Stimulated activated CD4-positive, alpha-beta T cell treated with anti-CD3 and anti-CD28 coated beads, TNF-alpha, amount 100 ng/mL, for 1 hour (primary cell): ENCODE measurements at places on chromosomes 2 and 18.

- DNase-seq = no peak
Measured at GRCh38 chr2:168700615-168701245, 101.7 kb upstream of the NOSTRIN start.

GRCh38 chr2:41933046-41933420 lies 114.8 kb upstream of the PKDCC start:
- no peak for DNase-seq

- DNase-seq = no peak
Measured at GRCh38 chr18:62453864-62454263, 69.0 kb upstream of the ZCCHC2 start.

- no peak for DNase-seq
Measured at GRCh38 chr2:48938231-48938630, 182.7 kb upstream of the LHCGR start.

DNA sequence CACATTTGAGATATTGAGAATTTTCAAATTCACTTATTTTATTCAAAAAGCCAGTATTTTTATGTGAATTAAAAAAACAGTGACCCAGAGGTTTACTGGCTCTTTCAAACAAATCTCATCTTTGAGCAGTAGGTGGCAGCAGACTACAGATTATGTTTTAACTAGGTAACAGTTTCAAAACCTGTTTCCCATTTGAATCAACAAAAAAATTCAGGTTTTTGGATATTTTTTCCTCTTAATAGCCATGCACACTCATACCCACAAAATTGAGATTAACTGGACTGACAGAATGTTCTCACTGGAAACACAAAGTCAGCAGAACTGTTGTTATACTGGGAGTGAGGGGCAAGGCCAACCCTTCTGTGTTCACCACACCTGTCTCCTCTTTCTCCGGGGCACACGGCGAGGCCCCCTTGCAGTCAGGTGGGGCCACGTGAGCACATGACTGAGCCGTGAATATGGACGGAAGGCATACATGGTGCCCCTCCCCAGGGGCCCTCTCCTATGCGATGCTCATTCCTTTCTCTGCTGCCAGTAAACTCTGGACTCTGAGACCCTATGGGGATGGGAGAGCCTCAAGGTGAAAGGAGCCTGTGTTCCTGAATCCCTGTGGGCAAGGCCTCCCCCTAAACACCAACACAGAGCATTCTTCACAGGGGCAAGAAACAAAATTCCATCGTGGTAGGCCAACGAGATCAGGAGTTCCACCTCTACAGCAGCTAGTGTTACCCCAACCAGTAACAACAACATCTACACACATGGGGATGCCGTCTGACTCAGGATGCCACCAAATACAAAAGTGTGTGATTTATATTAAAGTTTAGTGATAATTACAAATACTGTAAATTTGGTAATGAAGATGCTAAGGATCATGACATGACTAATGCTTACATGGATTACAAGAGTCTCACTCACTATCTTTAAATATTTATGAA lies 80.4 kb downstream of the LPIN2 start:
- no peak for DNase-seq

GRCh38 chr2:174344716-174345461 lies 10.1 kb downstream of the SP9 start:
- no peak for DNase-seq

DNA sequence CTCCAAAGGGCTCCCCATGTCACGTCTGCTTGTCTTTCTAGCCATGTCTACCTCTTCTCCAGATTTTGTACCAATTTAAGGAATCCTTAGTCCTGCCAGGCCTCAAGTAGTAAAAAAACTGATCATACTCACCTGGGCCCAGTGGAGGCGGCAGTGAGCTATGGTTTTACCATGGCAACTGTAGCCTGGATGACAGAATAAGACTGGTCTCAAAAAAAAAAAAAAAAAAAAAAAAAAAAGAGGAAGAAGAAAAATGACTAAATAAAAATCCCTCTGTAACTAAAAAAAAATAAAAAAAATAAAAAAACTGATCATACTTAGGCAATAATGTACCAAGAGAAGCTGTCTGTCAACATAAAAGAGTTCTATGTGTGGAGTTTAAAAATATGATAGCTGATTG lies 221.6 kb downstream of the NR4A2 start:
- no peak for DNase-seq

DNA sequence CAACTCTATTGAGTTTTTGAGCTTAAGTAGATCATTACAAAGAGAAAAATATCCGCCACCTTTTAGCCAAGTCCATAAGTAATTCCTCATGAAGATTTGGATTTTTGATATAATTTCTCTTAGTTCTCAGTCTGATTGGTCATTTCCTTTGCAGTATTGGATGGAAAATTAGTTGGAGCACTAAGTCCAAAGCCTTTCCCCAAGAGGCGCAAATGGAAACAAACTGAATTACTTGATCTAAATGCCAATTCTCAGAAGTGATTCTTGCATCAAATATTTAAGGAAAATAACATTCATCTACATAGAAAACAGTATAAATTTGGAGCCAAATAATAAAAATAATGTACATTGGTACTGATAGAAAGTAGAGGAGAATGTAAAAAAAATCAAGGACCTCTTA lies 115.6 kb downstream of the CACNB4 start:
- DNase-seq = no peak

DNA sequence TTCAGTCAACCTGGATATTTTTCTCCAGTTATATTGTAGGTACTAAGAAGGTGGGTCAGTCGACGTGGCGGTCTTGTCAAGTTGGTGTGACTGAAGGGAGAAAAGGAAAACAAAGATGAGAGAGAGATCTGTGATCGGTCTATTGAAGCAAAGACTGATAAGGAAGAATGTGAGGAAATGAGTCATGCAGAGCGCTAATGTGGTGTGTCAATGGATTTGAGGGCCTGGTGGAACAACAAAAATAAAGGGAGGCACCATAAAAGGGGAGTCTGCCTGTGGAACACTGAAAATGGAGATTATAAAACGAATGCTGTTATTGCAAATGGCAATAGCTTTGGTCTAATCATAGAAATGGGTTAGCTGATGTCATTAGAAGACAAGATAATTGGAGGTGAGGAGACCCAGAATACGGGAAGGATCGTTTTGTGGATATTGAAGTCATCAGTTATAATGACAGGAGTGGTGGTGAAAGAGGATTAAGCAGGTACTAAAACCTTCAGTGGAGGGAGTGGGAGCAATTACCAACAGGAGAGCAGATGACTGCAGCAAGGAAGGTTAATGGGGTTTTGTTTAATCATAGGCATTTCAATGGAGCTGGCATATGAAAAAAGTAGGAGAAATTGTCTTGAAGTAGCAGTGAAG lies 599.1 kb upstream of the FSHR start:
- DNase-seq = no peak

DNA sequence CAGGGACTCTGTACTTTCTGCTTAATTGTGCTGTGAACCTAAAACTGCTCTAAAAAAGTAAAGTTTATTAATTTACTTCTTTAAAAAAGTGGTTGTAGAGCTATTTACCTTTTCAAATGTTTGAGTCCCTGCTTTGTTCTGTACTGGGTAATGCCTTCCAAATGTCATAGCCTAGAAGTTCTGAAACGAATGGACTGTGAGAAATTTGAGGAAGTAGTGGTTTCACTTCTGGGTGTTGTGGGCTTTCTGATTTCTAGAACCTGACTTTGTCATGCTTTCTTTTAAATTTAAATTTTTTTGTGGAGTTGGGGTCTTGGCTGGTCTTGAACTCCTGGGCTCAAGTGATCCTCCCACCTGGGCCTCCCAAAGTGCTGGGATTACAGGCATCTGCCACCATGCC lies 44.6 kb downstream of the SMAD4 start:
- DNase-seq = no peak

GRCh38 chr18:8701546-8702118 lies 3.7 kb upstream of the MTCL1 start:
- no peak for DNase-seq

DNA sequence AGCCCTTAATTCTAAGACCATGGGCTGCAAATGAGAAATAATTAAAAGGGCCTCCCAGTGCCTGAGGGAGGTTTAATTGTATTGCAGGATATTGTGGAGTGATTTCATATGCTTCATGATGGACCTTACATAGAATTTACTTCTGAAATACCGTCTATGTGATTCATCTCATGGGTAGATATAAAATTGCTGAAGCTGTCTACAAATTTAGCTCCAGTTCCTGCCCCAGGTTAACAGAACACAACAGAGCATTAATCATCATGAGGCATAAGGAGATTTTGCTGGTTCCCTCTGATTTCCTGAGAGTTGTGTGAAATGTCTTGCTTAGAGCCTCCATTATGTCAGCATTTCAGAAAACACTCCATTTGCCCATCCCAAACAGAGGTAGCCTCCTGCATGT lies 770 bp downstream of the UPP2 start:
- DNase-seq = no peak

GRCh38 chr2:221485503-221485870 lies 86.6 kb downstream of the EPHA4 start:
- no peak for DNase-seq

DNA sequence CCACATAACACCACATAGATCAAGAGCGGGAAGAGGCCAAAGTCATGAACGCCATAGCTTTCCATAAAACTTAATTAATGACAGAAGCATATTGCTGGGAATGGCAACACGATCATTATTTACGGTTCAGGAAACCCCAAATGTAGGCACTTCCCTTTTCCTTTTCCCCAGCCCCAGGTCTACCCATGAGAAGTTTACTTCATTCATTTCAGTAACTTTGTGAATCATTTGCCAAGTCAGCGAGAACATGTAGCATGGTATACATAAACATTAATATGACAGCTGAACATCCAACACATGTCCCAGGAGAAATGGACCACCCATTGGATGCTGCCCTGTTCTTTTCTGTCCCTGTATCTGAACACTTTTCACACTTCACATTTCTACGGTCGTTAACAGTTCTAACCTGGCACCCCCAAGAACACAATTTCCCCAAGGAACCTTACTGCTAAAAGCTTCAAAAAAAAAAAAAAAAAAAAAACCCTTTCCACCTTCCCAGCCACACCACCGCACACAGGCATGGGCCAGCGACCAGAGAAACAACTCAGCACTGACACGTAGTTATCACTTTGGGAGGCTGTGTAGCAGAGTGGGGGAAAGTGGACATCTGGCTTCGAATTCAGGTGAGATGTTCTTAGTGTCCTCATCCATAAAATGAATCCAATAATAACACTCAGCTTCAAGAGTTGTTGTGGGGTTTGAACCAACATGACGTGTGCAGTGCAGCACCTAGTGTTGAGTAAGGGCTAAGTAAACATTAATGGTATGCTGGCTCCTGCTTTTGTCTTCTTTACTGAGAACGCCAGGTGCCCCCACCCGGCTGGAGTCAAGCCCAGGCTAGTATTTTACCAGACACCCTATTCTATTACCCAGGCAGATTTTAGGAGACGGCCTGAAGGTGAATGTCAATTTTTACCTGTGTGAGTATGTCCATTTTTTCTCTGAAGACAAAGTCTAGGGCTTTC lies 371.5 kb downstream of the LNPK start:
- DNase-seq = no peak

DNA sequence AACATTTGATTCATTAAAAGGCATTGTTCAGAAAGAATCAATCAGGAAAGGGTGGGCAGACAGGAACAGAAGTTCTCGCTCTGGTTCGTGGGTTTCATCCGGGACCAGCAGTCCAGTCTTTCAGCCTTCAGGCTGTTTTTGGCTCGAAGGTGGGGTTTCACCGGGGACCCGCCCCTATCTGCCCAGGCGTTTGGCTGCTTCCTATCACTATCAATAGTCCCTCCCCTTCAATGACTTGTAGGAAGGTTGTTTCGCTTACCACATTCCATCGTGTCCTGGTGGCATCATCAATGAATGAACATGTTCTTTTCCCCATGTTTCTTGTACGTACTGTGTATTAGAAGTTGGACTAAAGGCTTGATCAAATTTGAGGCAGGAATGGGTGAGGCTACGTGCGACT lies 130.3 kb downstream of the NEDD4L start:
- DNase-seq = no peak

DNA sequence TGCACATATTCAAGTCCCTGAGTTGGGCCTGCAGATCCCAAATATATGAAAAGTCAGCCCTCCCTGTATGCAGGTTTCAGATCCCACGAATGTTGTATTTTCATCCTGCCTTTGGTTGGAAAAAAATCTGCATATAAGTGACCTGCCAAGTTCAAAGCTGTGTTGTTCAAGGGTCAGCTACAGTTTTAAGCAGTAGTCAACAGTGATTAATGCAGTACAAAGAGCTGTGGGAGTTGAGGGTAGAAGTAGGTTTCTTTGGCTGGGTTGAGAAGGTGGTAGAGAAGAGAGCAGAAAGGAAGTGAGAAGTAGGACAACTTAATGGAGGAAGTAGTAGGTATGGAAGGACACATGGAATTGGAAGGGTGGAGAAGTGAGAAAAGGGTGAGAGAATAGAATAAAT lies 127.9 kb downstream of the ANKRD44 start:
- DNase-seq = no peak

DNA sequence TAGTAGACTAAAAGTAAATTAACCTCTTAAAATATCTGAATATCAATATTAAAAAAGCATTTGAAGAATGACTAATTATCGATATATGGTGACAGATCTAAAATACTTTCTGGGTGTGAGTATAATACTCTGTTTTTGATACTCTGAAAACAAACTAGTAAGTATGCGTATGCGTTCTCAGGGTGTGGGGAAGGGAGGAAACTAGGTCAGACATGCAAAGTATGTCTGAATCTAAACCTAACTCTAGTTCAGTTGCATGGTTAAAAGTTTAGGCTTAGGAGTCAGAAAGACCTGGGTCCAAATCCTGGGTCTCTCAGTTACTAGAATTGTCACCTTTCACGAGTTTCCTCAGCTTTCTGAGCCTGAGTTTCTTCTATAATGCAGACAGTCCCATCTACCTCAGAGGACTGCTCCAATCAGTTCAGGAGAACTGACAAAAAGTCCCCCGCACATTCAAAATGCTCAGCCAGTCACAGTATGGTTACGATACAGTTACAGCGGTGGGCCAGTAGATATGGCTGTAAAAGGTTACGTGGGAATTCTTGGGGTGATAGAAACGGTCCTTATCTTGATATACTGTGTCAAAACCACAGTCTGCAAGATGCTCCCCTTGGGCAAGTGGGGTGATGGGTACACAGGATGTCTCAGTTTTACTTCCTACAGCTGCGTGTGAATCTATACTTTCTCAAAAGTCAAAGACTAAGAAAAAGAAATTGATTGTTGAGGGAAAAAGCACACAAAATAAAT lies 29.2 kb downstream of the UNC50 start:
- no peak for DNase-seq

DNA sequence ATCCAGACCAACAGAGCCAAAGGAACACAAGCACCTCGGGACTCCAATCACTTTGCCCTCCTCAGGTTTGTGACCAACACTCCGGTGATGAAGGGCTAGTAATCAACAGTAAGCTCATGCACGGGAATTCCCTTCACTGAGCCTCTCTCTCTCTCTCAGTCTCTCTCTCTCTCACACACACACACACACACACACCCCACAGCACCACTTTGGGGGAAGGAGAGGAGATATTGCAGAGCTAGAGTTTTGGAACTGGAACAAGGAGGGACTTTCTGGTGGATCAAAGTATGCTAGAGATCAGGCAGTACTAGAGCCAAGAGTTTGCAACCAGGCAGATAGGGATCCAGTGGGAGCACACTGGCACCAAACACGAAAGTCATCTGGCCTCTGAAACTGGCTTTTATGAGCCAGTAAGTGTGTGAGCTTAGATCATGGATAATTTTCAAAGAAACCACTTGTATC lies 98.7 kb downstream of the ANKRD44 start:
- no peak for DNase-seq

GRCh38 chr2:237552908-237553307 lies 13.5 kb upstream of the PRLH start:
- no peak for DNase-seq
